ENCODE measurements at places on chromosomes 7 and 10.
A peak's percentile ranks its signal among the peaks of the same experiment; 100 is the strongest.

DNA sequence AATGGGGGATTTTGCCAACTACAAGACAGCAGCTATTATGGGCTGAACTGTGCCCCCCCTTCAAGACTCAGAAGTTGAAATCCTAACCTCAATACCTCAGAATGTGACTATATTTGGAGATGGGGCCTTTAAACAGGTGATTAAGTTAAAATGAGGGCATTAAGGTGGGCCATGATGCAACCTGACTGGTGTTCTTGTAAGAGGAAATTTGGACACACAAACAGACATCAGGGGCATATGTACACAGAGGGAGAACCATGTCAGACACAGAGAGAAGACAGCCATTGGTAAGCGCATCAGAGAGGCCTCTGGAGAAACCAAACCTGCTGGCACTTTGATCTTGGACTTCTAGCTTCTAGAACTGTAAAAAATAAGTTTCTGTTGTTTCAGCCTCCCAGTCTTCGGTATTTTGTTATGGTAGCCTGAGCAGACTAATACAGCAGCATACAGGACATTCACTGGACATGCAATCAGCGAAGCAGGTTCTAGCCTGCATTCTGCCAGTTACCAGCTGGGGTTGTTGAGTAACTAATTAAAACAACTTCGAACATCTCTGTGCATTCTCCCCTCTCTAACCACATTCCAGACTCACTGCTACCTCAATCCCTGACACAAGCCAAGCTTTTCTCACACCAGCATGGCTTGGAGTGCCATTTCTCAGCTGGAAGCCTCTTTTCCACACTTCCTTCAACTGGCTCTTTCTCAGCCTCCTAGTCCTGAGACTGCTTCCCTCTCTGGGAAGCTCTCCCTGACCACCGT, 141.4 kb downstream of the DOCK4 start:
- DNase-seq, result no peak

GRCh38 chr7:43513251-43513650, 69.7 kb upstream of the STK17A start:
- no peak for DNase-seq

- peak; percentile 31 for DNase-seq
These were observed 54.4 kb downstream of the ARMH3 start for GRCh38 chr10:102001435-102002068.

- DNase-seq, result no peak
These were observed 5.5 kb upstream of the CTBP2 start for GRCh38 chr10:125165584-125166573.

DNA sequence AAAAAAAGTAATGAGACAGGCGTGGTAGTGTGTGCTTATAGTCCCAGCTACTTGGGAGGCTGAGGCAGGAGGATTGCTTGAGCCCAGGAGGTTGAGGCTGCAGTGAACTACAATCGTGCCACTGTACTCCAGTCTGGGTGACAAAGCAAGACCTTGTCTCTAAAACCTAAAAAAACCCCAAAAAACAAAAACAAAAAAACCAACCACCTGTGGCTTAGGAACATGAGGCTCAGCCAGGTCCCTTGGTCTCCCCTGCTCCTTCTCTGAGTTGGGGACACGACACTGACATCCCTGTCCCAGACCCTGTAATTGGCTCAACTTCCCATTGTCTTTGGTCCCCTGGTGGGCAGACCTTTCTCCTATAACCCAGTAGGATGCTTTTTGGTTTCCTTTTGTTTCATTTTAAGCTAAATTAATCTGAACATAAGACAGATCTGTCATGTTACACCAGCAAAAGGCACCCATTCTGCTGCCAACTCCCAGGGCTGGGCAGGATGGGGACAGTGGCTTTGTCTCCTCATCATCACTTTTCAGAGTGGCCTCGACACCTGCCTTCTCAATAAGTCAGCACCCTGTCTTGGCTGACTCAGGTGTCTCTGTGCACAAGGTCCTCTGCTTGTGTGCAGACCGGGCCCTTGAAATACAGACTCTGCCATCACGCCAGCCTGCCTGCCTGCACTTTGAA, 74.4 kb downstream of the MYL10 start:
- DNase-seq, result no peak

DNA sequence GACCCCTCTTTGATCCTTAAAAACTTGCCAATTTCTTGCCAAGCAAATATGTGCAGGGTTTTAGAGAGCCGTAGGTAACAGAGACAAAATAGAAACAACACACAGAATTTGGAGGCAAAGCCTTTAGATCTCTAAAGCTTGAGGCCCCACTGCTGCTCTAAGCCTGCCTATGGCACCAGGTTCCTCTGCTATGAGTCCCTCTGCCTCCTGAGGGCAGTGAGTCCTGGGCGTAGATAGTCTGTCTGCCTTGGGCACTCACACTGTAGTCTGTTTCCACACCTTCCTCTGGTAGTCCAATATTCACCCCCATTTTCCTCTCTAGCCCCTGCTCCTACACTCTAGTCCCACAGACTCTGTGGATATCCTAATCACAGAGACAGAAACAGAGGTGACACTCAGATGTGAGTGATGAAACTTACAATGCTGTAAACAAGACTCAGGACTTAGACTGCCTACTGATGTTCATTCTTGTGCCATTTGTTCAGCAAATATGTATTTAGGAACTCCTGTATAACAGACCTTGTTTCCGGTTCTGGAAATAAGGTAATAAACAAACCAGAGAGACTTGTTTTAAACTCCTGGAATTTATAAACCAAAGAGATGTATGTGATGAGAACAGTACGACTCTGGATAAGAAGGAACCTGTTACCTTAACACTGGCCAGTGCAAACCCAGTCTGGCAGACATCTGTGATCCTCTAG, 153.3 kb upstream of the PRSS1 start:
- no peak for DNase-seq

DNA sequence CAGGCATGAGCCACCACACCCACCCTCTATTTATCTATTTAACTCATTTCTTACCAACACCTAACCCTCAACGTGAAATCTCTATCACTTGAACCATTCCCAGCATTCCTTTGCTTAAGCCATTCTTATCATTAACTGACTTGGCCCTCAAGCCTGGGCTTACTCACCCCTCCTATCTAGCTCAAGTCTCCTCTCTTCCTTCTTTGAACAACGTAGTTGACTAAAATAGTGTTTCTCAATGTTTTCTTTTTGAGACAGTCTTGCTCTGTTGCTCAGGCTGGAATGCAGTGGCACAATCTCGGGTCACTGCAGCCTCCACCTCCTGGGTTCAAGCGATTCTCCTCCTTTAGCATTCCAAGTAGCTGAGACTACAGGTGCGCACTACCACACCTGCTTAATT, 7.0 kb downstream of the ANXA7 start:
- no peak for DNase-seq

GRCh38 chr10:43390759-43391158, 18.2 kb downstream of the HNRNPF start:
- no peak for DNase-seq

GRCh38 chr7:26046878-26047277, 105.1 kb upstream of the NFE2L3 start:
- no peak for DNase-seq

DNA sequence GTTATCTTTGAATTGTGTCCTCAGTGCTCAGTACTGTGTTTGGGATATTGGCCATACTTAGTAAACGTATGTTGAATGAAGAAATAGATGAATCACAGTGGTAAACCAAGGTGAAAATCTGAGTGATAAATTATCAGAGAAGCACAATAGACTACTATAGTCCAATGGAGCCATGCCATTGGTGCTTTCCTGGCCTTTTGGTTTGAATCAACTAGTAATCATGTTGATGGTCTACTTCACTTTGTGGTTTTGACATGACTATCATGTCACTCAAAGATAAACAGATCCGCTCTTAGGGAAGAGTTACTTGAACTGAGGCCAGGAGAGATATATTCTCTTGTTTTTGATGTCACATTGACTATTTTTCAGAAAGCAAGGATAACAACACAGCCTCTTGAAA, 86.1 kb upstream of the IGFBP3 start:
- DNase-seq, result no peak

- no peak for DNase-seq
These were observed 149.3 kb upstream of the NRP1 start for GRCh38 chr10:33483816-33484190.

DNA sequence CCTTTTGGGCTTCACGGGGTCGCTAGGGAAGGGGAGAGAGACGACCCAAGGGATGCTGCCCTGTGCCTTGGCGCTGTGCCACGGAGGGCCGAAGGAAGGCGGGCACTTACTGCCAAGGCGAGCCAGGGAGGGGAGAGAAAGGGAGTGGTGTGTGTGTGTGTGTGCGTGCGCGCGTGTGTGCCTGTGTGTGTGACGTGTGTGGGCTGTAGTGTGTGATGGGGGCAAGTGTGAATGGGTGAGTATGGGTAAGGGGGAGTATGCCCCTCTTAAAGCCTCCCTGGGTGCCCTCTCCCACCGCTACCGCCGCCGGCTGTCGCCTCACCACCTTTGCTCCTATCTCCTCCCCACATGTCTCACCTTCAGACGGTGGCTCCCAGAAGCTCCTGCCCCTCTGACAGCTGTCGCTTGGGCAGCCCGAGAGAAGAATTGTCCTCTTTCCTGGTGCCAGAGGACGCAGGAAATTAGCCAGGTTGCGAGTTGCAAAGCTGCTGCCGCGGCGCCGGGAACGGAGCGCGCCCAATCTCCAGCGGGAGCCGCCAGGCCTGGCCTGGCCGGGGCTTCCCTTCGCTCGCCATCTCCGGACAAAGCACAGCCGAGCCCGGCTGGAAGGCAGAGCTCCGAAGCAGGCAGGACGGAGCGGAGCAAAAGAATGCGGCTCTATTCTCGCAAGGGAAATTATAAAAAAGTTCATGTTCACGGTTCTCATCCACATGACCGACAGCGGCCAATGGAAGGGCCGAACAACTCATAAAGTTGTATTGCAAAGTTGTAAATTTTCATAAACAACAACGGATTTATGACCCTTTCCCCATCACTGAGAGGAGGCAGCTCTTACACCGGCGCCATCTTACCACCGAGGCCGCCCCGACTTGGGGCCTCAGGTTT, at the start of gene HOXA3:
Gene HOXA3, minus strand, starts transcription at position 653 of the 885 bp plus-strand sequence. CDS start 41,943 bp downstream, outside the sequence.
- no peak for DNase-seq

DNA sequence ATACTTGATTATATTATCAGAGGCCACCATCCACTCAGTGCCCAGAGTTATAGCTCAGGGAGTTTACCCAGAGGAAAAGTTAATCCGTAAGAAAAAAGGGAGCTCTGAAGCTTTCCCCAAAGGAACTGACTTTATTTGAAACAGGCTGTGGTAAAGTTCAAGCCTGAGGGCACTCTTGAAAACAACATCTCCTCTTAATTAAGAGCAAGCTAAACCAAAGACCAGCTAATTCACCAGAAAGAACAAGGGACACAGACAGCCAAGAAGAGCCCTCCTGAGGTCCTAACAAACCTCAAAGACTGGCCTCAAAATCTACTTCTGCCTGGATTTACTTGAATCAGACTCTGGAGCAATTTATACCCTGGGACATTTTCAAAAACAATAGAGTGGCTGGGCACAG, 159.6 kb upstream of the CHST15 start:
- no peak for DNase-seq

DNA sequence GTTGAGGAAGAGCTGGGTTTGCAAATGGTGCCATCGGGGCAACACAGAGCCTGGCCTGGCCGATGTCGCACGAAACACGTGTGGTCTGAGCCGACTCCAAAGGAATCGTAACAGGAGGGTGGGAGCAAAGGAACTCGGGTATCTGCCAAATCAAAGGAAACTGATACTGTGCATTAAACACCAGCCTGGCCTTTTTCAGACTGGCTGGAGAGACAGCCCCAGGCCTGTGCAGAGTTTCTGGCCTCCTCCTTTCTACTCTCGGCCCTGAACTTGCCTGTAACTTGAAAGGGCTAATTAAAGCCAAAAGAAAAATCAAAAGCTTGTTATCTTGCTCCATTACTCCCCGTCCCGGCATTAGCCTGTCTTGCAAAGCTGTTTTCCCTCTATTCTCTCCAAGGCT, 71.4 kb downstream of the PLXNA4 start:
- no peak for DNase-seq

GRCh38 chr7:41148521-41148951, 554.4 kb downstream of the INHBA start:
- DNase-seq, result no peak

GRCh38 chr7:138004936-138005335, 3.0 kb upstream of the CREB3L2 start:
- no peak for DNase-seq

DNA sequence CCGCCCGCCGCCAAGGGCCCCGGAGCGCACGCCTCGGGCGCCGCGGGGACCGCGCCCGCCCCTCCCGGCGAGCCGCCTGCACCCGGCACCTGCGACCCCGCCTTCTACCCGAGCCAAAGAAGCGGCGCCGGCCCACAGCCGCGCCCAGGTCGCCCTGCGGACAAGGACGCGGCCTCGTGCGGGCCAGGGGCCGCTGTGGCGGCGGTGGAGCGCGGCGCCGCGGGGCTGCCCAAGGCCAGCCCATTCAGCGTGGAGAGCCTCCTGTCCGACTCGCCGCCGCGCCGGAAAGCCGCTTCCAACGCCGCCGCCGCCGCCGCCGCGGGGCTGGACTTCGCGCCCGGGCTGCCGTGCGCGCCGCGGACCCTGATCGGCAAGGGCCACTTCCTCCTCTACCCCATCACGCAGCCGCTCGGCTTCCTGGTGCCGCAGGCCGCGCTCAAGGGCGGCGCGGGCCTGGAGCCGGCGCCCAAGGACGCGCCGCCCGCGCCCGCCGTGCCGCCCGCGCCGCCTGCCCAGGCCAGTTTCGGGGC, 3.5 kb downstream of the UNCX start:
- DNase-seq, result no peak

DNA sequence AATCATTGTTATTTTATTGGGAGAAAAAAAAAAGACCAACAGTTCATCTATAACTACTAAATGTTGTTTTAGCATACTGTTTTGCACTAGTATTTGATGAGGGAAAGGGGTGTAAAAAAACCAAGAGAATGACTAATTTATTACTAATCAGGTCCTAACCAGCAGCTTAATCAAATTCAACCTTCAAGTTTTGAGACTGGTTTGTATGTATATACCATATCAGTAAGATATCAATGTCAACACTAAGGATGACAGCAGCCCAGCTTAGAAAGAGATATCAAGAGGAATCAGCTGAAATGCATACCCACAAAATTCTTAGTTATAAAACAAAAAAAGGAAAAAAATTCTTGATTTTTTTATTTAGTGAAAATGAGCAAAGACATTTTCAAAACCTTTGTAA, 122.6 kb downstream of the KMT2C start:
- no peak for DNase-seq

DNA sequence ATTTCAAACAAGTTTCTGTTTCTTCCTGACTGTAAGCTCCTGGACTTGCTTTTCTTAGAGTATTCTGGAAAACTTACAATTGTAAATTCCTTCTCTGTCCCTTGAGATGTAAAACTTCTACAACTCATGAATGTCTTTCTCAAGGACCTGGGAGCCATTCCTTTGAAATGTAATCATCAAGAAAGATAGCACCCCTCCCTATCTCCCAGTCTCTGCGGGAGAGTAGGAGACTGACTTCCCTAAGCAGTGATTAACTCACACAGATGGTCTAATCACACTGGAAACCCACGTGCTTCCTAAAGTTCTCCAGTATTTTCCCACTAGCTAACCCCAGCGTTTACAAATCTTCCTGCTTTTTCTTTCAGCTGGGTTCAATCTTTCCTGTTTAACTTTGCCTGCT, 549.4 kb downstream of the SORCS1 start:
- no peak for DNase-seq

- no peak for DNase-seq
These were observed 340.8 kb upstream of the PODXL start for GRCh38 chr7:131897016-131897789.

GRCh38 chr10:32413513-32413912, 32.4 kb upstream of the CCDC7 start:
- no peak for DNase-seq

- no peak for DNase-seq
These were observed 95.0 kb downstream of the DYNC1I1 start for GRCh38 chr7:95867309-95867708.

GRCh38 chr7:38773430-38773829, 135.6 kb downstream of the VPS41 start:
- no peak for DNase-seq

GRCh38 chr10:88106366-88106765, 242.9 kb downstream of the PTEN start:
- no peak for DNase-seq

Measured in NAMALWA (cell line).